ENCODE measurements at places on chromosomes 2 and 18.

DNA sequence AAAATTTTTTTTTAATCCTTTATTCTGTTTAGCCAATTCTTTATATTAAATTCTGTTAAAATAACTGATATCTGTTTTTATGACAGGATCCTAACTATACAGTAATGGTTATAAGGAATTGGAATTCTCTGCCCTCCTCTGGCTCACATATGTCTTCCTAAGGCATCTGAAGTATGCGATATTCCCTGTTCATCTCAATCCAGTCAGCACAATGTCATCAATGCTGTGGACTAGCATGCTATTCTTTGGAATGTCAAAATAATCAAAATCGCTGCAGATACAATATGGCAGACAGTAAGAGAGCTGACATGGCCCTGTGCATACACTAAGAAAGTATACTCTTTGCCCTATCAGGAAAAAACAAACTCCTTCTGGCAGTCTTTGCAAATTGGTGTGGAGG lies 107.6 kb downstream of the AP1S3 start:
- DNase-seq = no peak

DNA sequence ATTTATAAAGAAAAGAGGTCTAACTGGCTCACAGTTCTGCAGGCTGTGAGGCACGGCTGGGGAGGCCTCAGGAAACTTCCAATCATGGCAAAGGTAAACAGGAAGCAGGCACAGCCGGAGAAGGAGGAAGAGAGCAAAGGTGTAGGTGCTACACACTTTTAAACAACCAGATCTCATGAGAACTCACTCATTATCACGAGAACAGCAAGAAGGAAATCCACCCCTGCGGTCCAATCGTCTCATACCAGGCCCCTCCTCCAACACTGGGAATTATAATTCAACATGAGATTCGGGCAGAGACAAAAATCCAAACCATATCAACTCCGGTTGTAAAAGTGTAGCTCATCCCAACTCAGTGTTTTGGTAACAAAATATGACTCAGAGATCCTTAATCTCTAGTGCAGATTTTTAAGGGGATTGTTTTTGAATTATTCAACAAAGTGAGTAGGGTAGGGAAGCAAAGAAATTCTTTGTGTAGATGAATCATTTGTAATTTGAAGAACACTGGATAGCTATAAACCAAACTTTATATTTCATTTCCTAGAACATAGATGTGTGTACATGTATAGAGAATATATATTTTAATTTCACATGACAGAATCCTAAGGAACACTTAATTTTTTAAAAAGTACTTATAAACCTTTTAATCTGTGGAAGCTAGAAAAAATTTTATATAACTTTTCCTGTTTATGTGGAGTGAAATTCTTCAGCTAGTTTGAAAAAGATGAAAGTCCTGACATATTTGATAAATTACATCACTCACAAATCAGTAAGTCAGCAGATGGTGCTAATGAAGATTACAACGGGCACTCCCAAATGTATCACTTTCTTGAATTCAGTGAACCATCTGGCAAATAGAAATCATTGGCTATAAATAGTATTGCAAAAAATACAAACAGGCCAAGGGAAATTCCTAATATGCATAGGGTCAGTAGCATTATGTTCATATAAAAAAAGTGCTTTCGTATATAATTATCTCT lies 130.1 kb downstream of the OLA1 start:
- DNase-seq = no peak

GRCh38 chr2:219464286-219465032 lies 29.8 kb downstream of the SPEG start:
- no peak for DNase-seq

DNA sequence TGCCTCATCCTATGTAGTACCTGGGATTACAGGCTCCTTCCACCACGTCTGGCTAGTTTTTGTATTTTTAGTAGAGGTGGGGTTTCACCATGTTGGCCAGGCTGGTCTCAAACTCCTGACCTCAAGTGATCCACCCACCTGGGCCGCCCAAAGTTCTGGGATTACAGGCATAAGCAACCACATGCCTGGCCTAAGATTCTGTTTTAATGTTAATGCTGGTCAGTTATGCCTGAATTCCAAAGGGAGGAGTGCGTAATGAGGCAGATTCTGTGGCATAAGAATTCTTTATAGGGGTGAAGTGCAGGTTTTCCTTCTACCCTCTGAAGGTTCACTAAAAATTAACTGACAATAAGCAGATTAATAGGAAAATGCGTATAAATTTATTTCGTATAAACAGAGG lies 1343.8 kb upstream of the LRRTM1 start:
- no peak for DNase-seq

DNA sequence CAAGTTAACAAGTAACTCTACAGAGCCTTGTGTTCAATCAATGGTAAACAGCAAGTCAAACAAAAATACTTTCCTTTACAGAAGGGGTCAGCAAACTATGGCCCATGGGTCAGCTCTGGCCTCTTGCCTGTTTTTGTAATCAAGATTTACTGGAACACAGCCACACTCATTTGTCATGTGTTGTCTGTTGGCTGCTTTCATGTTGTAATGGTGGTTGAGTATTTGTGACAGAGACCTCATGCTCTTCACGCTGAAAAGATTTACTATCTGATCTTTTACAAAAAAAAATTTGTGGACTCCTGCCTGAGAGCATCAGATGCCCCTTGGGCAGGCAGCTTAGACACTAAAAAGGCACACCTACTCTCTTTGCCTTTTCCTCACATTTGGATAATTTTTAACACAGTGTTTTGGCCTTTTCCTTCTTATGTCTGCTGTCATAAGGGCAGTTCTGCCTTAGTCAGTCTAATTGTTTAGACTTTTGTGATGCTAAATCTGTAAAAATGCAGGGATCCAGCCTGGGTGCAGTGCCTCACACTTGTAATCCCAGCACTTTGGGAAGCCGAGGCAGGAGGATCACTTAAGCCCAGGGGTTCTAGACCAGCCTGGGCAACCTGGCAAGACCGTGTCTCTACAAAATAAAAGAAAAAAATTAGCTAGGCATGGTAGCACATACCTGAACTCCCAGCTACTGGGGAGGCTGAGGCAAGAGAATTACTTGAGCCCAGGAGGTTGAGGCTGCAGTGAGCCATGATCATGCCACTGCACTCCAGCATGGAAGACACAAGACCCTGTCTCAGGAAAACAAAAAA lies 18.3 kb downstream of the IL1B start:
- DNase-seq = no peak

- no peak for DNase-seq
Measured at GRCh38 chr18:79596446-79597175, 83.0 kb upstream of the CTDP1 start.

DNA sequence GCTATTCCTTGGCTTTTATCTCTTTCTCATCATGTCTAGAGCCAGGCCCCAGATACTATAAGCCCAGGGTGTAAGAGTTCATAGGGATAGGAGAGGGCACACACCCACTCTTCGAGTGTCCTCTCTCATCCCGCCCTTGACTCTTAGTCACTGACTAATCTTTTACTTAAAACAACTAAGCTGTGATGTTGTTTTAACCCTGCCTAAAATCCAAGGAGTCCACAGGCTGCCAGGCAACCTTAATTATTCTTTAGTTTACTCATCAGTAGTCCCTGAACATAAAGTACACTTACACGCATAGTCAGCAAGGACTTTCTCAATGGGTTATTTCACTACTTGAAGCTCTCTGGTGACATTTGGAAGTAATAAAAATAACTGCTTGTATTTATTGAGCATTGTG lies 28.4 kb downstream of the GREB1L start:
- no peak for DNase-seq

GRCh38 chr2:64017811-64018700 lies 1.2 kb downstream of the VPS54 start:
- DNase-seq = peak; percentile 21

GRCh38 chr2:30231996-30232800 lies 864 bp downstream of the LBH start:
- DNase-seq = peak; percentile 1

- no peak for DNase-seq
Measured at GRCh38 chr2:183124957-183125255, 663 bp downstream of the NUP35 start.

DNA sequence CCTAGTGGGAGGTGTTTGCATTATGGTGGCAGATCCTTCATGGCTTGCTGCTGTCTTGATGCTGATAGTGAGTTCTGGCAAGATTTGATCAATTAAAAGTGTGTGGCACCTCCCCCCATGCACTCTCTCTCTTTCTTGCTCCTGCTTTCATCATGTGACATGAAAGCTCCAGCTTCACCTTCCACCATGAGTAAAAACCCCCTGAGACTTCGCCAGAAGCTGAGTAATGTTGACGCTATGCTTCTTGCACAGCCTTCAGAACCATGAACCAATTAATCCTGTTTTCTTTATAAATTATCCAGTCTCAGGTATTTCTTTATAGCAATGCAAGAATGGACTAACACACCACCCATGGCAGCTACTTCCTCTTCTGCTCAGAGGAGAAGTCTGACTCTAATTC lies 2181.4 kb upstream of the PIK3C3 start:
- no peak for DNase-seq

DNA sequence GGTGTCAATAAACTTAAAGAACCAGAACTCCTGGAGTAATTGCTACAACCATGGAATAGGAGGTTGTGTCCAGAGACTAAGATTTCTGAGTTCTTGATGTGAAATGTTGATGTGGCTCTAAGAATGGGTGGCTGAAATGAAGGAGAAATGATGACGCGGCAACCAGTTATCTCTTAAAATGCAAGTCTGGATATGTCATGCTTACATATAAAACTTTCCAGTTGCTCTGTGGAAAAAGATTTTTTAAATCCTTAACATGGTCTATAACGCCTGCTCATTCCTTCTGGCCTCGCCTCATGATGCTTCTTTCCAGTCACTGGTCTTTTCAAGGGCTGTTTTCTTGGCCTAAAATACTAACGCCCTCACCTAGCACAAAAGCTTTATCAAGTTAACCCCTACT lies 23.5 kb upstream of the MYO1B start:
- DNase-seq = no peak

GRCh38 chr2:201447086-201447485 lies 4.2 kb downstream of the TRAK2 start:
- DNase-seq = no peak

DNA sequence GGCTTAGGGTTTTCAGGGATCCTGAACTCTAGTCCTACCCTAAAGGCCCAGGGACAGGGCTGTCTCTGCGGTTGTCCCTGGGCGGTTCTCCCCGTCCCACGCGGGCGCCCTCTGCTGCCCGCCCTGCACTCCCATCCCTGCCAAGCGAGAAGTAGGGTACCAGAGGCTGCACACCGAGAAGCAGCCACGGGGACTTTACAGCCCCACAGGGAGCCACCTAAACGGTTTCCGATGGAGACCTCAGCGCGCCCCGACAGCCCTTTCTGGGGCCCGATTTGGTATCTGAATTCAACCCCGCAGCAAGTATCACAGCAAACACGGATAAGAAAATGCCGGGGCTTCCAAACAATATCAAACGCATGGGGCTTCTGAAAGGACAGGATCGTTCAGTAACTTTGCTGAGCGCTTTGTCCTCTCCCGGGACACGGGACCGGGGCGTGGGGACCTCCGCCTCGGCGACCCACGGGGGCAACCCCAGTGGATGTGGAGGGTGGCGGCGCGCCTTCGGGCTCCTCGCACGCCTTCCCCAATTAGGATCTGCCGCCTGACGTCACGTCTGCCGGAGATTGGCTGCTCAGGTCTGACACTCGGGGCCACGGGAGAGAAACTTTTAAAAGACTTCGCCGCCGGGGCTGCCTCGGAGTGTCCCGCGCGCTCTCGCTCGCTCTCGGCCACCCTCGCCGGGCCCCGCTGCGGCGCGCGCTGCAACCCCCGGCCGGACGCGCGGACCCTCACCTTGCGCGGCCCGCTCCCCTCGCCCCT lies at the start of gene LTBP1:
Gene LTBP1 (plus strand): TSS at position 640 of the 762 bp plus-strand sequence. CDS start 372 bp downstream, outside the sequence.
- DNase-seq = no peak

DNA sequence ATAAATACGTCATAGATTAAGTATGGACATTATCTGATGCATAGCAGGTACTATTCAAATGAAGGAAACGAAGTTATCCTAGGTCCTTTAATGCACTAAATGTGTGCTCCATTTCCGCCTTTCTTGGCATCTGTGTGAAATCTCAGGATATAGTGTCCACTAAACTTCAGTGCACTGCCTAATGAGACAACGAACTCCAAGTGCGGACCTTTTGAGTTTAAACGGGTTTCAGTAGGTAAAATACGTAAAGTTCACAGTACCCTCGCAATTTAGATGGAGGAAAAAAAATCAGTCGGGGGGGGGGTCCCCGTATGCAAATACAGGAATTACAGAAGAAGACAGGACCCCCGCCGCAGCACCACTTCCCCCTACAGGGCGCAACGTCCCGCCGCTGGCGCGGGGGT lies 729 bp upstream of the REL start:
- DNase-seq = no peak

DNA sequence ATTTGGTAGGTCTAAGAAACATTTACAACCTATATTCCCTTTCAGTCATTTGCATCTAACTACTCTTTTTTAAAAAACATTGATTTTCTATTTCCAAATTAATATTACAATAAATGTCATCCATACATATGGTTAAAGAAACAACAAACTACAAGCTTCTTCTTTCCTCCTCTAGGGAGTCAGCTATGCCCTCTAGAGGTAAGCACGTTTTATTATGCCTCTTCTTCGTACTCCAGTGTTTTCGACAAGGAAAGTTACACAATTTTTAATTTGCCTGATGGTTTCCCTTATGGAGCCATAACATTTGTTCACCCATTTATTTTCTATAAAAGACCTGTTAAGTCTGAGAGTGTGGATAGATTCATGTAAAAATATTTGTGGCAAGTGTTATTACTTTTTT lies 183.4 kb upstream of the CDH7 start:
- no peak for DNase-seq

DNA sequence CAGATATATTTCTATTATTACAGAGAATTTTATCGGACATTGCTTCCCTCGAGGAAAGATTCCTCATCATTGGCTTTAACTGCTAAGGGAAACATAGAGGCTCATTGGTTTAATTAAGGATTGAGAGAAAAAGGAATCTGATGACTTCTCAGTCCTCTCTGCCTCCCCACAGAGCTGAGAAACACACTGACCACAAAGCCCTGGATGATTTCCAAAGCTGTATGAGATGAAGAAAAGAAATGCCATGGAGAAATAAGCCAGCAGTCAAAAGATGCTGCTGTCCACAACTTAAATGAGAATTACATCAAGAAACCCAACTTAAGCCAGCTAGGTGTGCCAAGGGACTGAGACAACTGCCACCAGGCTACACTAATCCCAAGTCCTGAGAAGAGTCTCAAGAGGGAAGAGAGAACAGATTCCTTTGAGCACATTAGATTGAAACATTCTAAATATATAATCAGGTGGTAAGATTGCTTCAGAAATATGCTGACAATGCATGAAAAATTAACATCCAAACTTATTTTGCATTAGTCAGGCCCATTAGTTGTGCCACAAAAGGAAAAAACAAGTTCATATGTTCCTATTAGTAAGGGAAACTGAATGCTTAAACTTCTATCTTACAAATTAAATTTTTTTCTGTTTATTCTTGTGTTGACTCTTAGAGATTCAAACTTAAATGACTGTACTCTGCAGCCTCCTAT lies 308.1 kb upstream of the CYRIA start:
- no peak for DNase-seq

GRCh38 chr18:42614619-42615293 lies 500.7 kb downstream of the RIT2 start:
- peak; percentile 99 for DNase-seq

GRCh38 chr18:37385846-37386778 lies 179.5 kb downstream of the CELF4 start:
- DNase-seq = peak; percentile 37

DNA sequence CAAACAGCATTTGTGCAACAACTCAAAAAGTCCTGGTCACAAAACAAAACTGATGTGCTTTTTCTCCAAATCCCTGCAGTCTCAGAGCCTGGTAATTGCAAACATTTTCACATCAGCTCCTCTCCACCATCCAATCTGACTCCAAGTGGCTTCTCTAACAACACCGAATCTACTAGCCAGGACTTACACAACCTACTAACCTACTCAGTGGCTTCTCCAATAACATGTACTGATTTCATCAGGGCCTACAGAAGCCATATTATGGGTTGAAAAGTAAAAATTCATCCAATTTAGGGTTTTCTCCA lies 104.3 kb downstream of the COLEC12 start:
- no peak for DNase-seq
